RPMI7951 (cell line): ENCODE measurements at places on chromosomes 7 and 10.

GRCh38 chr7:28516390-28517172, 104.3 kb downstream of the CREB5 start:
- DNase-seq = no peak

DNA sequence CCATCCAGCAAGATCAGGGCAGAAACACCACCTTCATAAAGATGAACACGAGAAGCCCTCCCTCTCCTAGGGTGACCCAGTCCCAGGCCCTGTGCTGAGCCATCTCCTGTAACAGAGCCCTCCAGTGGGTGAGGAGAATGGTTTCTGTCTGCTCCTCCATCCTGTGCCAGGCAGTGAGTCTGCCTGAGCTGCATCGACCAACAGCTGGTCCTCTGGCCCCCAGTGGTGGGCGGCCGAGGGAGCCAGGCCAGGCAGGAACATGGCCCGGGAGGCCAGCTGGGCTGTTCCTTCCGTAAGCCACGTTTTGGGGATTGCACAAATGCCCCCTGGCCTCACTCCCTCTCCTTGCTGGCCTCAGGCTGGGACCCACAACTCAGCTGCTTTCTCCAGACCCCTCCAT, 73.5 kb downstream of the GRB10 start:
- no peak for DNase-seq

DNA sequence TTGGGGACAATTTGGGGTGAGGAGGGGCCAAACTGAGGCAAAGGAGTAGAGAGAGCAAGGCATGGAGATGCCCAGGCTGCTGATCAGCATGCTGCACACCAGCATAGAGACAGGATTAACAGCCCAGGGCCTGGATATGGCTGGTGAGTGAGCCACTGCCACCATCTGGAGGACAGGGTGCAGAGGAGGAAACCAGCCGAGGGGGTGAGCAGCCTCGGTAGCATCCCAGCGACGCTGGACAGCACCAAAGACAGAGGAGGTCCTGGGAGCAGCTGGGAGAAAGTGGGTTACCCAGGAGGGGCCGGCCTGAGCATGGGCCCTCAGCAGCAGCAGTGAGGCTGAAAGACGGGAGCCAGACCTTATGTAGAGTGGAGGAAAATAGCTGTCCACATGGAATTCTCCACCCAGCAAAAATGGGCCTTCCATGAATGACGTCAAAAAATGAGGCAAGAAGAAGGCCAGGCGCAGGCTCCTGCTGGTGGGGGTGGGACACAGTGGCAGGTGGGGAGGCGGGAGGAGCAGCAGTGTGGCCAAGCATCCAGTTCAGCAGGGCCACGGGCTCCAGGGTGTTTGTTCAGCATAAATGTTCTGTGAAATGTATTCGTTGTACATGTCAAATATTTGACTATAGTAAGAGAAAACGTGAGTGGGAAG, 16.7 kb downstream of the RET start:
- no peak for DNase-seq

DNA sequence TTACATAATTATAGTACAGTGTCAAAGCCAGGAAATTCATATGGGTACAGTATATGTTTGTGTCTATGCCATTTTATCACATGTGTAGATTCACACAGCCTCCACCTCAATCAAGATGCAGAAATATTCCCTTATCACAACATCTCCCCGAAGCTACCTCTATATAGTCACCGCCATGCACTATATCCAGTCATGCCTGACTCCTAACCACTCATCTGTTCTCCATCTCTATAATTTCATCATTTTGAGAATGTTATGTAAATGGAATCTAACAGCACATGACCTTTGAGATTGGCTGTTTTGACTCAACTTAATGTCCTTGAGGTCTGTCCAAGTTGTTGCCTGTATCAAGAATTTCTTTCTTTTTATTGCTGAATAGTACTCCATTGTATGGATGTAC, 22.3 kb upstream of the SLC25A13 start:
- DNase-seq = no peak

- no peak for DNase-seq
Measured at GRCh38 chr7:106848049-106848448, 17.0 kb upstream of the PIK3CG start.

DNA sequence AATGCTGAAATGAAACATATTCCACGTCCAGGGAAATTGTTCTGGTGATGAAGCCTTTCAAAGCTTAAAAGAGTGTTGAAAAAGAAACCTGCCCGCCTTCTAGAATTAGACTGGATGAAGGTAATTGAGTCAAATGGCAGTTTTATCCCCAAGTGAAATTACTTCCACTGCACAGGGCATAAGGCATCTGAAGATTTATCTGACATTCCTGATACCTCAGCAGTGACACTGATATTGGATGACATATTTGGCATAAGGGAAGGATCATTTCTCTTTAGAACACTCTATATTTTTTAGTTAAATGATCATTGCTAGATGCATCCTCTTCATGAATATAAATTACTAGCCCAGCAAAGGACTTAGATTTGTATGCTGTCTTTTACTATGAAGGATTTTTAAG, 229.6 kb upstream of the TPK1 start:
- DNase-seq = no peak

DNA sequence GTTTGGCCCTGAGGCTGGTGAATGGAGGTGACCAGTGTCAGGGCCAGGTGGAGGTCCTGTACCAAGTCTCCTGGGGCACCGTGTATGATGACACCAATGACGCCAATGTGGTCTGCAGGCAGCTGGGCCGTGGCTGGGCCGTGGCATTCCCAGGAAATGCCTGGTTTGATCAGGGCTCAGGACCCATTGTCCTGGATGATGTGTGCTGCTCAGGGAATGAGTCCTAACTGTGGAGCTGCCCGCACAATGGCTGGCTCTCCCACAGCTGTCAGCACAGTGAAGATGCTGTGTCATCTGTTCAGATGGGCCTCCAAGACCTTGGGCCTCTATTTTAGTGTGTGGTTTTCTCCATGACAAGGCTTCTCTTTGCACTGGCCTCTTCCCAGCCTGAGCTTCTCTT, 64.0 kb downstream of the DMBT1 start:
- DNase-seq = peak; percentile 19

GRCh38 chr7:70799841-70800405, 332.0 kb upstream of the GALNT17 start:
- DNase-seq = no peak
